ENCODE measurements at places on chromosomes 6 and 20.
A peak's percentile ranks its signal among the peaks of the same experiment; 100 is the strongest.

DNA sequence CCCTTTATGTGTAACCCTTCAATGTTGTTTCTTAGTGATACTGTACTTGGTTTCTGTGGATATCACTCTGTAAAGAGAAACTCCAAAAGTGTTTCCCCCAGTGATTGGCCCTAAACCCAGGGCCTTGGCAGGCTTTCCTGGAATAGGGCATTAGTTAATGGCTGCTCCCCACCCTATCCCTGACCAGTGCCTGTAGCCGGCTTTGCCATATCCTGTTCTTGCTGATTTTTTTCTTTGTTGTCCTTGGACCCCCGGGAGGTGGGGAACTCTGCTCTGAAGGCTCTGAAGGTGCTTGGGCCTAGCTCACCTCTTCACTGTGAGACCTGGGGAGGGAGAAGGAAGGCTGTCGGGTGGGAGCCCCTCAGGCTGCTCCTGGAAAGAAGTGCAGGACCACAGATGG, 120.1 kb downstream of the TCP11 start:
- no peak for DNase-seq

GRCh38 chr20:57682184-57683101, 27.4 kb downstream of the PMEPA1 start:
- DNase-seq: no peak

DNA sequence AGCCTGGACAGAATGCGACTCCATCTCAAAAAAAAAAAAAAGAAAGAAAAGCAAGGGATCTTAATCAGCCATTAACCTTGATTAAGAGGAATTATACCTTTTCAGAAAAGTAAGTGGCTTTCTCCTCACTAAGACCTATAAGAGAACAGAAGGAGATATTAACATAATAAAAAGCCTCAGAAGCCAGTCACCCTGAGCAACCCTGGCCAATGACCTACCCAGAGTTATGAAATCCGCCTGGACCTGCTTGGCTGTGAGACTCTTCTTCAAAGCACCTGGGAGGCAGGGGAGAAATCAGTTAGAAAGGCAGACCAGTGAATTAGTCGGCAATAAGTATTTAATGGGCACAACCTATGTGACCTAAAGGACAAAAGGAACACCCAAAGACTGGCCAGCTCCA, 32.7 kb upstream of the C20orf203 start:
- DNase-seq: no peak

- no peak for DNase-seq
Measured at GRCh38 chr6:69958978-69959377, 92.6 kb downstream of the COL19A1 start.

- no peak for DNase-seq
Measured at GRCh38 chr6:20584100-20584731, 50.0 kb downstream of the CDKAL1 start.

- DNase-seq: no peak
Measured at GRCh38 chr20:58778760-58779159, 71.9 kb downstream of the GNAS-AS1 start.

DNA sequence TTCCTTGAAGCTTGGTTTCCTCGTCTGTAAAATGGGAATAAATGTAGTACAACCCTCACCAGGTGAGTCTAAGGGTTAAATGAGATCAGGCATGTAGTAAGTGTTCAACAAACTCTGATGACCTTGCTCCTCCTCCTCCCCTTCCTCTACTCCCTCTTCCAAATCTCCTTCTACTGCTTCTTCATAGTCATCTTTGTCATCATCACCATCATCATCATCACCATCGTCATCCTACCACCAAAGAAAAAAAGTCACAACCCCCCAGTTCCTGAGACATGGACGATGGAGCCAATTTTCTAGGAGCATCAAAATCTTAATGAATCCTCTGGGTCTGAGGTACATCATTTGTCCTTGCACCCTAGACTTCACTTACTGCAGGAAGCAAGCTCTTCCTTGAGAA, 240.0 kb downstream of the ANKRD60 start:
- DNase-seq: no peak

GRCh38 chr20:7722564-7722963, 217.7 kb downstream of the HAO1 start:
- DNase-seq: no peak

DNA sequence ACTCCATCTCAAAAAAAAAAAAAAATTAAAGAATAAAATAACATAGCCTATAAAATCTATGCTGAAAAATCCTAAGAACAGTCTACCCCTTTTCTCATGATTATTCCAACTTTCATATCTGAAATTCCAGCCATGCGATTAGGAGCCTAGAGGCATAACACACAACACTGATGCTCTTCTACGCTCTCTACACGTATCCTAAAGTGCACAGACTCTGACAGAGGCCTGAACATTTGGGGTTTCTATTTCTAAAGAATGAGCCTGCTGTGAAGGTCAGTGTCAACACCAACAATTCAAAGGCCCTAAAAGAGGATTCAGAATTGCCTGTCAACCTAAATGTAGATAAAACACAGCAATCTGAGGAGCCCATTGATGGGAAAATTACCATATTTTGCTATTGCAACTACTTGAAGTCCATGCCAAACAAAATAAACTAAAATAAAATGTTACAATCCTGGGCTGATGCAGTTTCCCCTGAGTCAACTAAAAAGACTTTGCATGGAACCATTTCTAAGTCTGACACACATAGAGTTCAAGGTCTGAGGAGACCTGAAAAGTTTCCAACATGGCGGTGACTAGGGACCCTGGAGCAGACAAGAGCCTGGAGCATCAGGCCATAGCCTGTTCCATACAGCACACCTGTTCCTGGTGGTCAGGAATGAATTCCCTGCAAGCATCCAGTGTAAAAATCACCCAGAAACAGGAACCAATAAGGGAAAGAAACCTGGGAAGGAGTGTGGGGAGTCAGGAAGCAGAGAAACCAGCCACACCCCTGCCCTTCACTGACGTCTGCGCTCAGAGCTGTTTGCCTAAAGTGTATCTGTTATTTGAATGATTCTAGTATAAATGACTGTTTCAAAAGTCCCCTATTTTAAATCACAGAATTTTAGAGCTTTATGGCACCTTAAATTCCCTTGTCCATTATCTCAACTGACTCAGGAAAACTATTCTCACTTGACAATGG, 11.8 kb downstream of the NINL start:
- DNase-seq: no peak

- peak; percentile 69 for DNase-seq
Measured at GRCh38 chr6:150016324-150017185, 8.8 kb downstream of the RAET1L start.

- peak; percentile 49 for DNase-seq
Measured at GRCh38 chr6:7108964-7109836, 1.4 kb downstream of the RREB1 start.

GRCh38 chr20:38863024-38863851, 57.7 kb downstream of the PPP1R16B start:
- DNase-seq: no peak
